Dermis microvascular lymphatic vessel endothelial cell (primary cell): ENCODE measurements at places on chromosomes 4 and X. TPM values are rescaled to one million over a fixed set of nuclear protein-coding genes. Genes with fewer than 3 reads are reported as not detected.

UGT2B15 gene
- not detected in 2 replicates for total RNA-seq

PAGE5 gene
- not detected in 2 replicates for total RNA-seq

GPC3 gene
- not detected in 2 replicates for total RNA-seq

TMEM31 gene
- total RNA-seq, result 0.13 TPM in 1 of 2 replicates, not detected in the other

KIAA1210 gene
- not detected in 2 replicates for total RNA-seq
